ENCODE measurements at places on chromosomes 5 and 9.

DNA sequence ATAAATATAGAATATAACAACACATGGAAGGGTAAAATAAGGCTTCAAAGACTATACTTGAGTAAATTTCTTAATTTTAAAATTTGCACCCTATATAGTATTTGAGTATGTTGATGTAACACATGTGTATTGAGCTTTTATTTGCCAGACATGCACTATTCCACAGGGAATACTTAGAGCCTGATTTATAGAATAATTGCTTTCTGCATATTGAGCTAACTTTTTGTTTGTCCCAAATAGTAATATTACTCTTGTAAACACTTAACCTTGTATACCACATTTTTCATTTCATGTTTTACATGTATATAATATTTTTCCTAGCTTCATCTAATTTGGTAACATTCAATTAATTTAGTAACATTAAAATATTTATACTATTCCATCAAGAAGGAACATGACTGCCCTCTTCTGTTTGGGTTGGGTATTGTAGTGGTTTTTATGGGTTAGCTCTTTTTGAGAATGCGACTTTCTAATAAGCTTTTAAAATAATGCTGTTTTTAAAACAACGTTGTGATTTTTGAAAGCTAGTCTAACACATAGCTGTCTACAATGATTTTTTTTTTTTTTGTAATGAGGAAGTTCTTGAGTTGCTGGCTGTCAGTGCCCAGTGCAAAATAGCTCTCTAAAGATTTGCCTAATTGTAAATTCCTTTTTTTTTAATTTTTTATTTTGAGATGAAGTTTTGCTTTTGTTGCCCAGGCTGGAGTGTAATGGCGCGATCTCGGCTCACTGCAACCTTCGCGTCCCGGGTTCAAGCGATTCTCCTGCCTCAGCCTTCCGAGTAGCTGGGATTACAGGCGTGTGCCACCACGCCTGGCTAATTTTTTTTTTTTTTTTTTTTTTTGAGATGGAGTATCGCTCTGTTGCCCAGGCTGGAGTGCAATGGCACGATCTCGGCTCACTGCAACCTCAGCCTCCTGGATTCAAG lies 4.8 kb downstream of the SUB1 start:
- no peak for DNase-seq

DNA sequence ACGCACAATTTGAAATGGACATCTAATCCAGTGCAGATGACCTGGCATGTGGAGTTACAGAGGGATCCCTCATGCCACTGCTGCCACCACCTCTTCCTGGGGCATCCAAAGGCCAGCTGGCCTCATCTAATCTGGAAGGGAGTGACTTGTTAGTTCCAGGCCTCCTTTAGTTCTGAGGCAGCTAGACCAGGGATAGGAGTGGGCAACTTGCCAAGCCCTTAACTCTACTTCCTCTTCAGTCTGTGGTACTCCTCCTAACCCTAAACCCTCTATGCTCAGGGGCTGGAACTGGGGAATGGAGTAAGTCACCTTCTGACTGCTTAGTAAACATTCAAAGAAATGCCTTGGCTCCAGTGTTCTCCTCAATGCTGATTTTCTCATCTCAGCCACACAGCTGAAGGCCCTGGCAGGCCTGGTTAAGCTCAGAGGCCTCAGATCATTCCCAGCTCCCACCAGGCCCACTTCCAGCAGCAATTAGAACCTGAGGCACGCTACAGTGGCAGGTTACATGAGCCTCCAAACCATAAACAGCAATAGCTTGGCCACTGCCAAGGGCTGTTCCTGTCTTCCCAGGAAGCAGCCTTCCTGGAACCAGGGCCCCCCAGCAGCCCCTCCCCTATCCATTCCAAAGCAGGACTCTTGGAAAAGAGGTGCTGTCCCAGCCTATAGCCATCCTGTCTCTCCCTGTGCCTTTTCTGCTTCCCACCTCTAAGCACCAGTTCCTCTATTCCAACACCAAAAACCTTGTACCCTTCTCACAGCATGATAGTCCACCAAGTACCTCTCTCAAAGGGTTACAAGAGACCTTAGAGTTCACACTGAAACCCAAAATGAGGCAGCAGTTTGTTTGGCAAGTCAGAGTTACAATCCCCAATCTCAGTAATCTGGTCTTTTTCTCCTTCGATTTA lies 2.0 kb downstream of the EIF4EBP3 start:
- peak; percentile 91 for DNase-seq

GRCh38 chr5:147880487-147880886 lies 2.0 kb downstream of the SCGB3A2 start:
- no peak for DNase-seq

- DNase-seq, result no peak
Measured at GRCh38 chr5:116970318-116970717, 395.7 kb upstream of the SEMA6A start.

- no peak for DNase-seq
Measured at GRCh38 chr5:68661237-68661636, 432.6 kb upstream of the SLC30A5 start.

DNA sequence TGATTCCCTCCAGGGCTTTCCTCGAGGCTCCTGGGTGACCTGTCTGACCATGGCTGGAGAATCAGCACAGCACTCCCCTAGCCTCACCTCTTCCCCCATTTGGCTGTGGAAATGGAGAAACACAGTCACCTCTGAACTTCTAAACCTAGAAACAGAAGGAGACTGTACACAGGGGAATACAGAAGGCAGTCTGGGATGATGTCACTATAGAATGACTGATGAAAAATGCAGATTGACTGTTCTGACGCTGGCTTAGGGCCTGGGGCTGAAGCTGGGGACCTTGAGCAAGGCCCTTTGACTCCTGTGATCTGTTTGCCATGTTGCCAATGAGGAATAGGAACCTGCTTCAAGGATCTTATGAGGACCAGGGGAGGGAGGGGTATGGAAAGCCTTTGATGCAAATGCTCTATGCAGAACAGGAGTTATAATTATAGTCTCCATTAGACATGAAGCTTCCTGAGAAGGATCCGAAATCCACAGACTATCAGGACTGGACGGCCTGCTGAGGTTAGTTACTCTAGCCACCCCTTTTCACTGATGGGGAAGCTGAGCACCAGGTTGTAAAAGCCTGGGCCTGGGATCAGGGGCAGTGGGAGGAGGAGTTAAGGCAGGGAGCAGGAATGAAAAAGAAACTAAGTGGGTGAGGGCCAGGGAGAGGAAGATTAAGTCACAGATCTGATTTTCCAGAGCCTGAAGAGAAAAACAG lies 24.4 kb upstream of the ANXA6 start:
- peak; percentile 64 for DNase-seq

DNA sequence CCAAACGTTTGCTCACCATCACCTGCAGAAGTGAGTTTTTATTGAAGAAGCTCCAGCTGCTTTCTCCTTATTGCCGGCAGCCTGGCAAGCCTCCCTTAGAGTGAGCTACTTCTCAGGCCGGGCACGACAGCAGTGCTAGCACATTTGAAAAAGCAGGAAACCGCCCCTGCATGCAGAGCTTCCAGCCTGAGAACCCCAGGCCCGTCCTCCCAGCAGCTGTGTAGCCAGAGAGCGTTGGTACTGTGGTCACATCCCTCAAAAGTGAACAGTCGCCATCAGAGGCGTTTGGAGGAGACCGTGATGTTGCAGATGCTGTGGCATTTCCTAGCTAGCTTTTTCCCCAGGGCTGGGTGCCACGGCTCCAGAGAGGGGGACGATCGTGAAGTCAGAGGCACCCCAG lies 23.5 kb downstream of the SLC25A25 start:
- no peak for DNase-seq

DNA sequence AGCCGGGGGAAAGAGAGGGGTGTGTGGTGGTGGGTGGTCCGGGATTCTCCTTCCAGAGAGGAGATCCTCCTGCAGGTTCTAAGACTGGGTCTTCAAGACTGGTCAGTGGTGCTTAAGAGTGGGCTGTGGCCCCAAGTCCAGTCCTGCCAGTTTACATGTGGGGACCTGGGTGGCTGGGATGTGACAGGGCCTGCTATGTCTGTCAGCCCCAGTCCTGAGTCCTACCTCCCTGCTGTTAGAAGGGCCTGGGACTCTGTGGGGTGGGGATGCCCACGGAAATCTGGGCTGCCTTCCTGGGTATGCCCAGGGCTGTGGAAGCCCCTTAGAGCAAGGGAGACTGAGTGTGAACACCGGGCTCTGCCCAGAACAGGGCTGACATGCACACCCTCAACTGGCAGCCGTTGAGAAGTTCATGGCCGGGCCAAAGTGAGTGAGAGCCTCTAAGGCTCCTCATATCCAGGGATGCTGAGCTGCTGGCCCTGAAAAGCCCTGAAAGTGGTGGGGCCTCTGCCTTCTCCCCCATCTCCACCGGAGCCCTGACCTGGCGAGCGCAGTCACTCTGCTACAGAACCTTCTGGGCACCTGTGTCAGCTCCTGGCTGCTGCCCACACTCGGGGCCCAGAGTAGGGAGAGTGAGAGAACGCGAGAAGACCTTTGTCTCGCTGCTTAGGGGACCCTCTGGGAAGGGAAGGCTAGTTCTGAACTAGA lies 1.7 kb downstream of the PHF2 start:
- peak; percentile 91 for DNase-seq

DNA sequence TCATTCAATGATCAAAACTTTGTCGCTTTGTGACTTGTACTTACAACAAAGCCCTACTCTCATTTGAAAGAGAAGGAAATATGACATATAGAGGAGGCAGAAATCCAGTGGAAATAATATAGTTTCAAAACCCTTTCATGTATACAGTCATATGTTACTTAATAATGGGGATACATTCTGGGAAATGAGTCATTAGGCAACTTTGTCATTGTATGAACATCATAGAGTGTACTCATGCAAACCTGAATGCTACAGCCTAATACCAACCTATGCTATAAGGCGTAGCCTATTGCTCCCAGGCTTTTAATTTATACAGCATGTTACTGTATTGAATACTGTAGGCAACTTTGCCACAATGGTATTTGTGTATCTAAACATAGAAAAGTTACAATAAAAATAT lies 69.0 kb upstream of the SMC2 start:
- no peak for DNase-seq

DNA sequence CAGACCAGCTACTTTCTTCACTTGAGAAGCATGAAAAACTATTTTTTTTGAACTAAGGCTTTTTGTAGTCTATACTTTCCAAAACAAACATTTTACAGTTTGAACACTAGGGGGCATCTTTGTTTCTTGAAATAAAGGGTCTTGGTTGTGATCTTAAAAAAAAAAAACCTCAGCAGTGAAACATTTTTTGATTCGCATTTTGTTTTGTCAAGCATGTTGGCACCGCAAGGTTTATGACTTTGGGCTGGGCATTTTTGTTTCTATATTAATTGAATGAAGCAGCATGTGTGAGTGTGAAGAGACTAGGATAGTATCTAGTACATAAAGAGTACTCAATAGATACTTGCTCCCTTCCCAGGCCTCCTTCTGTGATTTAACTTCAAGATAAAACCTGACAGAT lies 31.6 kb upstream of the ACOT12 start:
- DNase-seq, result no peak

DNA sequence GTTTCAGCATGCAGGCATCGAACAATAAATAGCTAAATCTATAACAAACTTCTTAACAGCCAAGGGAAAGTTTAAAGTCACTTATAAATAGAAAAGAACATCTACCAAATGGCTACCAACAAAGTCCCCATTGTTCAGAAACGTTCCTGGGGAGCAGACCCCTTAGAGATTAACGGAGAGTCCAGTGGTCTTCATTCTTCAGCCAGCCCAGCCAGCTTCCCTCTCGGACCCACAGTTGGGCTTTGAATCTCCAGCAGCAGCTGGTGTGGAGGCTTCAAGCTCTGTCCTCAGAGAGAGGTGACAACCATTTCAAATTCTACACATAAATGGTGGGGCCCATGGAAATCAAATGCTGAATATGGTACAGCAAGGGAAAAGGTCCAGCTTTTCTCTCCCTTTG lies 11.2 kb downstream of the ENC1 start:
- DNase-seq, result no peak

DNA sequence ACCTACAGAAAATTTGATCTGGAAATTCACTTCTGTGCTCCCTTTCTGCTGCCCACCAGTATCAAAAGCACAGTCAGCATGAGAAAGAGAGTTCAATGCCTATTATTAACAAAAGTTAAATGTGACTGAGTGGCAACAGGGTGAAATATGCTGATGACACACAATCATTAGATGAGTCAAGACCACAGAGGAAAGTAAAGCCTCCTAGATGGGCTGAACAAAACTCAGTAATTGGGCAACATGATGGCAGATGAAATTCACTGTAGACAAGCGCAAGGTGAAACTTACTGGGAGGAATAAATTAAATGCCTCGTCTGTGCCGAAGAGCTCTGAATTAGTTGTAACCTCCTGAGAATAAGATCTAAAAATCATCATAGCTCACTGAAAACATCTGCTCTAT lies 752.8 kb downstream of the IRX1 start:
- DNase-seq, result no peak

DNA sequence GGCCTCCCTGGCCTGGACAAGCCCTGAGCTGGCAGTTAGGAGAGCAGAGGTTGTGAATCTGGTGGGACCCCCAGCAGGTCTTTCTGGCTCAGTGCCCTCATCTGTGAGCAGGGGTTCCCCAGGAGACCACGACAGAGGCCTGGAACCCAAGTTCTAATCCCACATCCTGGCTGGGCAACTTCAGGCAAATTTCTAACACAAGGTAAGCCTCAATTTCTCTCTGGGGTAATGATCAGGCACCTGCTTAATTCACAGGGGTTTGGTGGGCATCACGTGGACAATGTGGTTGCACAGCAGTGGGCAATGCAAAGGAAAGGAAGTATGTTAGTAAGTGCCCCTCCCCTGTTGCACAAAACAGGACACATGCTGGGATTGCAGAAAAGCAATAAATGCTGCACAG lies 1.9 kb upstream of the KCNIP1 start:
- no peak for DNase-seq

- DNase-seq, result no peak
Measured at GRCh38 chr5:143955141-143955540, 143.2 kb downstream of the HMHB1 start.

- DNase-seq, result no peak
Measured at GRCh38 chr5:142053426-142054151, 40.8 kb upstream of the GNPDA1 start.

All from esophagus muscularis mucosa (tissue), 4 donors.